ENCODE measurements at places on chromosomes 1 and 21. TPM values are rescaled to one million over a fixed set of nuclear protein-coding genes. Genes with fewer than 3 reads are reported as not detected.

Gene ESRRG
- total RNA-seq, result 0.29 TPM

Gene FMO5
- total RNA-seq, result 3.8 TPM

Gene TRAF5
- 59.1 TPM for total RNA-seq

Gene ENAH
- total RNA-seq, result 99.8 TPM

Gene FMO3
- total RNA-seq, result 1.7 TPM

Gene APCS
- not detected for total RNA-seq

- DNase-seq, result no peak
Measured at GRCh38 chr1:19413999-19414398, 71.3 kb downstream of the CAPZB start.

DNA sequence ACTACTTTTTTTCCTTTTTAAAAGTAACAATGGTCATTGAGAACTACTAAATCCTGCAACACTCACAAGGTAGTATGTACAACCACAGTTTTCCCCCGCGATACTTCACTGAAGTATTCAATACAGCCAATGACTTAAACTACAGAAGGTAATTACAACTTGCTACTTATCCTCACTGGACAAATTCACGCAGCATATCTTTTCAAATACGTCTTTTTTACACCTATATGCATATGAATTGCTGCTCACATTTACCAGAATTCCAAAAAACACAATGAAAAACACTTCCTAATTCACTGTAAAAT lies 12.4 kb downstream of the NRIP1 start:
- no peak for DNase-seq

DNA sequence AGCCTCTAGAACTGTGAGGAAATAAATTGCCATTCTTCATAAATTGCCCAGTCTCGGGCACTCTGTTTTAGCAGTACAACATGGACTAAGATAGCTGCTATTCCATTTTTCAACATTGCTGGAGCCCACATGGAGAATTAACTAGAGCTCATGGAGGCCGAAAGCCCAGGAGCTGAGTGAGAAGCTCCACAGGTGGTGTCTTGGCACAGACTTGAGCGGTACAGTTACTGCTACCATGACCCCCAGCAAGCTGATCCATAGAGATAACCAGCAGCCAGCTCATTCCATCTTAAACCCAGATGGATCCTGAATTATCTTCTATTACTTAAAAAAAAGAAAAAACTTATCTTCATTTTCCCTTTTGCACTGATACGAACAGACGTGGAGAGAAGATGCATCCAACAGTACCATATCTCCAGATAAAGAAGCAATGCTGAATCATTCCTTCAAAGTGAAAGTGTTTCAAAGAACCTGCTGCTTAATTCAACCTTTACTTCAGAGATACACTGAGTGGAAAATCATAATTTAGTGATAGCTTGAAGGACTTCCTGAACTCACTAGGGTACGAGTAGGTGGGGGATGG lies 115.1 kb downstream of the SETD4 start:
- no peak for DNase-seq

DNA sequence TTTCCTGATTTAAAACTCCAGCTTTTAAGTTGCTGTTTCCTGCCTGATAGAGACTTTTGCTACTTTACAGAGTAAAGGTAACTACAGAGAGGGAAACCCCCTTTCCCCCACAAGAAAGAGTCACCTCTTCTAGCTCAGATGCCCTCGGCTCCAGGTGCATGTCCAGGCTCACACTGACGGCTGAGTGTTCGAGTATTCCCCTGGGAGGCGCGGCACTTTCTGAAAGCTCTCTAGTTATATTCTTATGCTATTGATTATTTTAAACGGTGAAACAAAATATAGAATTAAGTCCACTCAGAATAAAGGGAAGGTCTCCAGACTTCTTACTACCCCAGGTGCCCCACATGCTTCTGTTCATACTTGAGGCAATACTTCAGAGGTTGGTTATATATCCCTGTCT lies 160.3 kb upstream of the FMN2 start:
- no peak for DNase-seq

DNA sequence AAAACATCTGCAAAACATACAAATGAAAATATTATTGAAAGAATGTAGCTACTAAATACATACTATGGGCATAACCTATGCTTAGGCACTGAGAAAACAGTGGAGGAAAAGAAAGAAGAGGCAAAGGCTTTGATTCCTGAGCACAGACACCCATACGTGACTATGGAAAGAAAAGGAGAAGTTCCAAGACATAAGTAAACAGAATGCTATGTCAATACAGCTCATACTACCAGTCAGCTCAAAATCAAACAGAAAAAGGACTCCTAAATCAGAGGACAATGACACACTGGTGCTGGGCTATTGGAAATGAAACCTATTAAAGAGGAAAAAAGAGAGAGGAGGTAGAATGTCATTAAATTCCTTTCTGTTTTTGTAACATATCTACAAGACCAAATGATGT lies 225.4 kb downstream of the SMYD3 start:
- DNase-seq, result no peak

- peak; percentile 85 for DNase-seq
Measured at GRCh38 chr1:20486457-20487235, 636 bp upstream of the CAMK2N1 start.

DNA sequence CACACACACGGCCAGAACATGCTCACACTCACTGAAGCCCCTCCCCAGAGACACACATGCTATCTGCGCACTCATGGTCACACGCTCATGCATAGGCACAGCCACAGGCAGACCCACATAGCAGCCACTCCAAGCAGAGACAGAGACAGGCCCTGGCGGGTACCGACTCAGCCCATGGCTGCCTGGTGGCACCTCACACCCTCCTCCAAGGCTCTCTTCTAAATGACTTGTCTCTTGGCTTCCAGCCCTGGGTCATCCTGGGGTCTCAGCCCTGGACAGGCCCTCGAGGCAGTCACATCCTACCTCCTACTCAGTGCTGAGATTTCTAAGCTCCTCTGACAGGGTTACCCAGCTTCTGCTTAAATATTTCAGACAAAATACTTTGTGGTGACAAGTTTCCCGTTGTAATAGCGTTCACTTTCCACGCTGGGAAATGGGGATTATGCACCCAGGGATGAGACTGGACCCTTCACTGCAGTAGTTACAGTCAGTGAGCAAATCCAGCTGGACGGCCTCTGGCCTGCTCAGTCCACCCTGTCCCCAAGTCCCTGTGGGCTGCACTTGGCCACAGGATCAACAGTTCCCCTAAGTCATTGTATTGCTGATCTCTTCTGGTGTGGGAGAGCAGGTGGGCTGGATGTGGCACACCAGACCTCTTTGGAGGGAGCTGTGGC lies 2.9 kb upstream of the NFASC start:
- no peak for DNase-seq

GRCh38 chr1:201763455-201764140 lies 65.4 kb upstream of the IPO9 start:
- no peak for DNase-seq

DNA sequence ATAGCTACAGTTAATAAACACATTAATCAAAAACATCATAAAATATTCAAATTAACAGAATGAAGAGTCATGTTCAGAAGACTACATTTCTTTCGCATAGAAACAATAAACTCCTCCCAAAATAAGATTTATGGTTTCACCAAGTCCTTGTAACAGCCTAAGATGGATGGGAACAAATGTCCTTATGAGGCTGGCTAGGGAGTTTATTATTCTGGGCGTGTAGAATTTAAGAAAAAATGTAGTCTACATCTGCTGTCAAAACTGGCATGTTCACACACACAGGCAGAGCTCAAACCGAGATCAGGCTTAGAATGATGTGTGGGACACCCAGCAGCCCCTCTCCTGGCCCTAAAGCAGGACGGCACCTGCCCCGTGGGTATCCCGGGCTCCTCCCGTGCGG lies 101.1 kb downstream of the NPHP4 start:
- DNase-seq, result no peak

DNA sequence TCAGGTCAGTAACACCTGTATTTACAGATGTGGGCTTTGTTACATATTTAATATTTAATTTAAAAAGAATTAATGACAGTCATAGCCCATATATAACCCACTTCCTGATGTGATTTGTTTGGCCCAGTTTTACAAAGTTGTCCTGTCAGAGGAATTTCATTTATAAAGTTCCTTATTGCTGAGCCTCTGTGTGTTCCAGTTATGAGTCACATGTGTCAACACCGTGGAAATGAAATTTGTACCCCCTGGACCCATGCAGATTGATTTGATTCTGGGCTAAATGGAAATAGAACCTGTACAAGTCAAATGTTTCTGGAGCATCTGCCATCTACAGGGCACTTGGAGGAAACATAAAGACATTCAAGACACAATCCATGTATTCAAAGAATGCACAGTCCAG lies 149.2 kb downstream of the CACNA1E start:
- no peak for DNase-seq

DNA sequence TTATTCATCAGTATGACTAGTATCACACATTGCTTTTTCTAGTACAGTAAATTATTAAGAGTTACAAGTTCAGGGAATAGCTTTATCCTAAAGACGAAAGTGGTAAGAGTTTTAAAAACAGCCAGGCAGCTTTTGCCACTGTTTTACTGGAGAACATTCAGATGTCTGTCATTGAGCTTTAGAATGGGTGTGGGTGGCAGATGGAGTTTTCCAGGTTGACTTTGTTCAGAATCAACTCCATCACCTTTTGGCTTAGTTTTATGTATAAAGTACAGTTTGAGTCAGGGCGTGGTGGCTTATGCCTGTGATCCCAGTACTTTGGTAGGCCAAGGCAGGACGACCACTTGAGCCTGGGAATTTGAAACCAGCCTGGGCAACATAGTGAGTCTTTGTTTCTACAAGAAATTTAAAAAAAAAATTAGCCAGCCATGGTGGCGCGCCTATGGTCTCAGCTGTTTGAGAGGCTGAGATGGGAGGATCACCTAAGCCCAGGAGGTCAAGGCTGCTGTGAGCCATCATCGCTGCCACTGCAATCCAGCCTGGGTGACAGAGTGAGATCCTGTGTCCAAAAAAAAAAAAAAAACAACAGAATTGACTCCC lies 29.9 kb upstream of the PLEKHM2 start:
- no peak for DNase-seq

DNA sequence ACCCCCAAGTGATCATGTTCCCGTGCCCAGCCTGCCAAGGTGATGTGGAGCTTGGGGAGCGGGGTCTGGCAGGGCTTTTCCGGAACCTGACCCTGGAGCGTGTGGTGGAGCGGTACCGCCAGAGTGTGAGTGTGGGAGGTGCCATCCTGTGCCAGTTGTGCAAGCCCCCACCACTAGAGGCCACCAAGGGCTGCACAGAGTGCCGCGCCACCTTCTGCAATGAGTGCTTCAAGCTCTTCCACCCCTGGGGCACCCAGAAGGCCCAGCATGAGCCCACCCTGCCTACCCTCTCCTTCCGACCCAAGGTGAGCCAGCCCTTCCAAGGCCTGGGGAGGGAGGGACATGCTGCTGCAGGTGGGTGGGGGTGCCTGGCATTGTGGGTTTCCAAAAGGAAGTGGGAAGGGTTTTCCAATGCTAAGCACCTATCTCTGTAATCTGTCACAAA lies 2.3 kb downstream of the TRIM46 start:
- DNase-seq, result peak; percentile 25

DNA sequence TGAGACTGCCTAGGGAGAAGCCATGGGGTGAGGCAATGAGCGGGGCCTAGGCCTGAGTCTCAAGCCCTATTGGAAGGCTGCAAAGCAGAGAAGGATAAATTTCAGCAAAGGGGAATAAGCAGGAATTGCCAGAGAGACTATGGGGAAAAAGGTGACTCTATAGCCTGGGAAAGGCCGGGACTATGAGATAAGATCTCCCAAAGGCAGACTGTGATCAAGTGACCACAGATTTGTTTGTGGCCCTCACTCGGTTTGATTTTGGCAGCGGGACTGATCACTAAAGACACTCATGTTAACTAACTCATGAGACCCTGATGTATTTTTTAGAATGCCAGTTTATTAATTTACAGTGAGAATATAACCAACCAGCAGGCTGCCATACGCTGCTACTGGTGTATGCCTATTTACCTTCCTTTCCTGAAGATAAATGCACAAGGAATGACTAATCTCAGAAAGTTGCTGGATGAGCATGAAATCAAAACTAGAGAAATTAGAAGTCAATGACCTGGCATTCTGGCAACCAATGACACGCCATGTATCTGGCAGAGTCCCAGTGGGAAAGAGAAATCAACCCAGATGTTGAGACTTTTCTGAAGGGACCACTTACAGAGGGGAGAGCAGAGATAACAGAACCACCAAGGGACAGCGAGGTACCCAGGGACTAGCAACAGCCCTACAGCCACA lies 4.3 kb downstream of the HSF2BP start:
- DNase-seq, result no peak

- DNase-seq, result peak; percentile 34
Measured at GRCh38 chr1:31626223-31627207, 9.0 kb downstream of the HCRTR1 start.

DNA sequence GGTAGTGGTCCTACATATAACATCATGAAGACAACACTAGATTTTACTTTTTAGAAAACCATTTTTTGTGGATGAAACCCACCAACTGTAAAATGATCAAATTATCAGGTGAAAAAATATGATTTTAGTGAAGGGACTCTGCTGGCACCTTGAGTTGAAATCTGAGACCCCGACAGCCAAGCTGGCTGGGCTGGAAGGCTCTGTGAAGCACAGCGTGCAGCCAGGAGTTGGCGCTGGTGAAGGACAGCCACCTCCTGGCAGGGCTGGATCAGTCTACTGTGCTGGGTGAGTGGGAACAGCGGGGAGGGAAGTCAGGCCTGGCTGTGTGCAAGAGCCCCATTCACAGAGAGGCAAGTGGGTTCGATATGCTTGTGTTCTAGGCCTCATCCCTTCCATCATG lies 47.9 kb downstream of the DDAH1 start:
- DNase-seq, result no peak

DNA sequence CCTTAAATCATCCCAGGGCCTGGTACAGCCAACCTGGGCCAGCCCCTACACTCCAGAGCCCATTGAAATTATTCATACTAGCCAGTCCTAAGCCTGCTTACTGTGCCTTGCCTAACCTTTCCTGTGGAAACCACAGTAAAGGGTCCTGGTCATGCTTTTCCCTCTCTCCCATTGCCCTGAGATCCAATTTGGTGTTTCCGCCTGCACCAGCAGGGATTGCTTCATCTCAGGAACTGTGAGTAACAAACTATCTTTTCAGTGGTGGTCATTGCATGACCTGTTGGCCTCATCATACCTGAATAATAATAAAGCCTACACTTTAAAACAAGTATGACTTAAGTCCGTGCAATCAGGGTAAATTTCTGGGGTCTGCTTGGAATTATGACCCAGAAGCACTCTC lies 18.7 kb upstream of the GALNT2 start:
- DNase-seq, result no peak

- peak; percentile 5 for DNase-seq
Measured at GRCh38 chr1:228009116-228009827, 2.5 kb downstream of the WNT3A start.

DNA sequence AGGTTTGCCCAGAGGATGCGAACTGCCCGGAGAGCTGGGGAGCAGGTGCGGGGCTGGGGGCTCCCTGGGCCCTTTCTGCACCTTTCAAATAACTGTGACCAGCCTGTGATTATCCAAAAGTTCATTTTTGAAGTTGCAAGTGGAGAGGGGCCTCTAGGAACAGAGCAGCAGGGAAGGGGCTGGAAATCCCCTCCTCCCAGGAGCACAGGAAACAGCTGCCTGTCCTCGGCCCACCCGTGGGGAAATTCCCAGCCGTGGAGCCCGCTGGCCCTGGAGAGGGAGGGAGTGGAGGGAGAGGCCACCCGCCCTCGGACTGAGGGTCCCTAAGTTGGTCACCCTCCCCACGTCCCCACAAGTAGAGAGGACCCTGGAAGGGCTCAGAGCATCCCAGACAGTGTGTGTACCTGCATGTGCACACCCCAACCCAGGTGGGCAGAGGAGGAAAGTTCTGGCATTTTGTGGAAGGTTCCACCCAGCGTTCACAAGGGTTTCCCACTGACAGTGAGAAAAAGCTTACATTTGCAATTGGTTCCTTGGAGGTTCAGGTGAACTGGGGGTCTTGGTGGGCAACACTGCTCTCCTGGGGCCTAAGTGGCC lies 1.2 kb upstream of the TNFRSF4 start:
- no peak for DNase-seq

Data from uterus (tissue), 4 donors.